ENCODE measurements at places on chromosomes 3 and 15.
A peak's percentile ranks its signal among the peaks of the same experiment; 100 is the strongest.

DNA sequence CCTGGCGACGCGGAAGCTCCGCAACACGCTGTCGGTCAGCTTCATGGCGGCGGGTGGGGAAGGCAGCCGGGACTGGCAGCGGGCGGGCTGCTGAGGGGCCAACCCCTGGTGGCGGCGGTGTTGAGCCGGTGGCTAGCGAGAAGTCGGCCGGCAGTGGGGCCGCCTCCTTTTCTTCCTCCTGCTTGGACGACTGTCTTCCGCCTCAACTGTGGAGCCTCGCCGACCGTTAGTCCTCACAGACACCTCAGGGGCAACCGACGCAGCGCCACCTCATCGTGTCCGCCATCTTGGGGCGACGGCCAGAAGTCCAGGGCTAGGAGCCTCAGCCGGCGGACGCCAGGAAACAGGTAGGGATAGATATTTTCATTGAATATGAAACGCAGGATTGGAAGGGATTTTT is 875.1 kb downstream of the NSUN3 start:
- DNase-seq: no peak
- H3K4me3 ChIP-seq: no peak overlapping the region
- H3K36me3 ChIP-seq: no peaks in the 10 kb centered on the region
- no peaks in the 10 kb centered on the region for H3K4me1 ChIP-seq

- H3K36me3 ChIP-seq: peaks cover 38% of the 10 kb centered on the region
- DNase-seq: no peak
- H3K4me3 ChIP-seq: no peak overlapping the region
- peaks cover 16% of the 10 kb centered on the region for H3K4me1 ChIP-seq
These were observed 50.7 kb downstream of the MYLK start for GRCh38 chr3:123833398-123833785.

GRCh38 chr3:136152176-136152843 is 43.8 kb downstream of the MSL2 start:
- no peak for DNase-seq
- no peak overlapping the region for H3K27ac ChIP-seq
- no peak overlapping the region for H3K4me3 ChIP-seq
- H3K27me3 ChIP-seq: no peaks in the 10 kb centered on the region
- H3K36me3 ChIP-seq: peaks cover 13% of the 10 kb centered on the region

DNA sequence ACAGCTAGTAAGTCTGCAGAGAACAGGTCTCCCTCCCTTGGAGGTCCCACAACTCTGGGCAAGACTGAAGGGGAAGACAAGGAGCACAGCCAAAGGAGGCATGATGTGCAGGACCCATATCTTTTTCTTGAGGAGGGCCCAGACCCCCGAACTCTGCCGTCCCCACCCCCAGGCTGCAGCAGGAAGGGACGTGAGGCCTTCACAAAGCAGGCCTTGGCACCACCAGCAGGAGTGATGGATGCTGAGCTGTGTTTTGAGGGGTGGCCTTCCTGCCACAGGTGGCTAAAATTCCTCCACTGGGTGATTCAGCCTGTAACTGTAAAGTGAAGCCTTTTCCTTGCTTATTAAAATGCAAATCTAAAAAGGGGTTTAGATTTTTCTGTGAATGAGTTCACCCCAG is 8.6 kb downstream of the PLA2G4D start:
- H3K4me1 ChIP-seq: no peaks in the 10 kb centered on the region
- H3K4me3 ChIP-seq: no peak overlapping the region
- H3K36me3 ChIP-seq: no peaks in the 10 kb centered on the region
- peaks cover 82% of the 10 kb centered on the region for H3K27me3 ChIP-seq

DNA sequence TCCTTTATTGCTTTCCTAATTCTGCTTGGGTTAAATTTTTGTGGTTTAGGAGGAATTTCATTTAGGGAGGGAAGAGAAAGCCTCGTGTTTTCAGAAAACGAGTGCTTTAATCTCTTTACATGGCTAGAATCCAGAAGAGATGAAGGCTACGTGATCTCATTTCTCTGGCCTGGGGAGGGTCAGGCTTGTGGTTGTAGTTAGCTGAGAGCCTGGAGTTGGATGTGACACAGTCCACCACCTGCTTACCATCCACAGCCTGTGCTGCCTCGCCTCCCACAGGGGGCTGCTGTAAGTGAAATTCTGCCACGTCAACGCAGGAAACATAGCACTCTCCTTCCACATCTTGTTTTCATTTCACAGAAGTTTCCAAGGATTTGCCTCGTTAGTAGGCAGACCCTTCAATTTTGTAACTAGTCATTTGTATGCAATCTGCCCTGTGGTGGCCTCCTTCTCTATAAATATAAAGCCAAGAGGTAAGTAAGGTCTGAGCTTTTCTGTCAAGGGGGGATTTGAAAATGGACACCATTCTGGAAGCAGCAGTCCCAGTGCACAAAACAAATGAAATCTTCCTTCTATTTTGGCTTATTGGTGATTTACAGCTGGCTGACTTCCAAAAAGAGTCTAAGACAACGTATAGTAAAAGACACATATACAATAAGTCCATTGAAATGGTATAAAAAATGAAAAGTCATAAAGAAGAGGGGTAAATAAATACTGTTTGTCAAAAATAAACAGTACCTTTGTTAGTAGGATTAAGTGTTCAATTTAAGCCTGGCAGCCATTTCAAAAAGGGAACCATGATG is 3.4 kb downstream of the GXYLT2 start:
- peak overlapping the region; percentile 50 for H3K27ac ChIP-seq
- no peaks in the 10 kb centered on the region for H3K27me3 ChIP-seq
- H3K4me3 ChIP-seq: no peak overlapping the region
- H3K36me3 ChIP-seq: peaks cover 1% of the 10 kb centered on the region

- peak; percentile 70 for DNase-seq
- no peaks in the 10 kb centered on the region for H3K36me3 ChIP-seq
- peak overlapping the region; percentile 66 for H3K27ac ChIP-seq
- peaks cover 13% of the 10 kb centered on the region for H3K4me1 ChIP-seq
- no peak overlapping the region for H3K4me3 ChIP-seq
These were observed 7.7 kb upstream of the CDCP1 start for GRCh38 chr3:45153658-45154437.
